ENCODE measurements at places on chromosomes 11 and 22.

- no peak for DNase-seq
Observed at GRCh38 chr11:849951-850774, 7.5 kb downstream of the TSPAN4 start.

GRCh38 chr11:64498136-64498535, 92.9 kb upstream of the SLC22A12 start:
- no peak for DNase-seq

DNA sequence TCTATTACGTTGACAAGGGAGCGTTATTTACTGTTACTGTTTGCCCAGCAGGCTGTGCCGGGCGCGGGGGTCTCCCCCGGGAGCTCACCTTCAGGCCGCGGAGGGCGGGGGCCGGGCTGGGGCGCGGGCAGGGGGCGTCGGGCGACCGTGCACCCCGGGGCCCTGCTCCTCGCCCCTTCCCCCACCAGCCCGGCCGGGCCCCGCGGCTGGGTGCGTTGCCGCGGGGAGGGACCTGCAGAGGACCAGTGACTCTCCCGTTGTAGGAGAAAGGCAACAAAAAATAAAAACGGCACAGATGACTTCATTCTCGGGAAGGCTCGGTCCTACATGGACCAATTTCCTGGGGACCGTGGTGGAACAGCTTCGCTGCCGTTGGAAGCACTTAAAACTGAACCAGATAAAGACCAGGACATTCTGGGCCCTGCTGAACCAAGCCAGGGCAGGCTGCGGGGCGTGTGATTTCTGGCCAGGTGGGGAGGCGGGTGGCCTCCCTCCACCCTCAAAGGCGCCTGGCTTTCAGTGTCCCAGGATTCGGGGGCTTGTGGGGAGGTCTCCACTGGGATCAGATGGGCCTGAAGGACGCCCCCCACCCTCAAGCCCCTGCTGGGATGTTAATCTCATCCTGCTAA, 57.4 kb downstream of the IGLL1 start:
- DNase-seq: no peak

DNA sequence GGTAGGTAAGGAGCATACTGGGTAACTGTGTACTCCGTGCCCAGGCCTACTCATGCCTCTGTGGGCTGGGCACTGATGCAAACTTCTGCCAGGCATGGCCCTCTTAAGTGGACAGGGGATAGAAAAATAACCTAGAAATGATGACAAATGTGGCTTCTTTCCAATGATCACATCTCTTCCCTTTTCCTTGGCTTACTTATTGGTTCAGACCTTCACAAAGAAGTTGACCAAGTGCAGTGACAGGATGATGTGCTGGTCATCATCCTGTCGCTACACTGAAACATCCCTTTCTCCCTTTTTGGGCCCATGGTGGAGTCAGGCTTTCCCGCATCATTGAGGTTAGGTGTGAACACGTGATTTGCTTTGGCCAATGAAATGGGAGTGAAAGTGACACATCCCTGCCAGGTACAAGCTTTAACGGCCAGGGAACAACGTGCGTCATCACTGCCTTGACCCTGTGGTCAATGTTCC, 31.8 kb upstream of the APOBEC3A start:
- no peak for DNase-seq

- DNase-seq: no peak
Observed at GRCh38 chr11:110629594-110629993, 82.6 kb downstream of the ARHGAP20 start.

GRCh38 chr11:79860336-79860735, 419.5 kb upstream of the TENM4 start:
- DNase-seq: no peak

GRCh38 chr11:123073343-123074057, 11.6 kb upstream of the HSPA8 start:
- no peak for DNase-seq

DNA sequence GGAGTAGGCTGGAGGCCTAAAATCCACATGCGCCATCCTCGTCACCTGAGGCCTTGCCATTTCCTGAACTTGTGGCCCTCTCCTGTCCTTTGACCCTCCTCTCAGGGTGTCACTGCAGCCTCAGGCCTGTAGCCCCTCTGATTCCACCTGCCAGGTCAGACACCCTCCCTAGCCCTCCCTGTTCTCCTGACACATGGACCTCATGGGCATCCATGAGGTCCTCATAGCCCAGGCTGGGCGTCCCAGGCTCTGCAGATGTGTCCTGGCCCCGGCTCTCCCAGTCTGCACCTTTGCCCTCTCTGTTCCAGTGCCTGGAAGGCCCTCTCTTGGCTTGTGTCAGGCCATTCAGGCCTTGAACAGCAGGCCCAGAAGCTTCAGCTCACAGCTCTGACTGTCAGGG, 15.8 kb downstream of the RAB36 start:
- DNase-seq: no peak

- DNase-seq: no peak
Observed at GRCh38 chr11:69385144-69385820, 91.3 kb downstream of the MYEOV start.
